CD4-positive, alpha-beta T cell treated with Interleukin-2 at 100 ng/mL for 4 hours (primary cell): ENCODE measurements at places on chromosomes 13 and 19.

- no peak for DNase-seq
Observed at GRCh38 chr19:10831987-10832938, 3.7 kb downstream of the TMED1 start.

GRCh38 chr13:52600666-52601065 is 41.6 kb upstream of the HNRNPA1L2 start:
- DNase-seq: no peak

DNA sequence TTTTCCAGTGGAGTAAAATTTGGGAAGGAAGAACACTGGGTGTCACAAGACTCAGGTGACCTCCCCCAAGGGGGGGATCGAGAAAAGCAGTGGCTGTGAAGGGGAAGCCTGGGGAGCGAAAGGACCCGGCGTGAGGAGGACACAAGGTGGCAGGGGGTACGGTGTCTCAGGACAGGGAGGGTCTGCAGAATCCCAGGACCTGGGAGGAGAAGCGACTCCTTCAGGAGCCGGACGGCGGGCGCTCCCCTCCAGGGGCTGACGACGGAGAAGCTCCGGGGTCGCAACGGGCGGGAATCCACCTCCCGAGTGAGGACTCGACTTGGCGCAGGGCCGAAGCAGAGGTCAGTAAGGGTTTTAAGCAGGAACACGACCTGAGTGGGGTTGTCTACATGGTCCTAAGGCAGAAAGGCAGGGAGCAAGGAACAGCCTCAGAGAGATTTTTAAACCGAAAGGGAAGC is 529 bp downstream of the ZNF836 start:
- no peak for DNase-seq

DNA sequence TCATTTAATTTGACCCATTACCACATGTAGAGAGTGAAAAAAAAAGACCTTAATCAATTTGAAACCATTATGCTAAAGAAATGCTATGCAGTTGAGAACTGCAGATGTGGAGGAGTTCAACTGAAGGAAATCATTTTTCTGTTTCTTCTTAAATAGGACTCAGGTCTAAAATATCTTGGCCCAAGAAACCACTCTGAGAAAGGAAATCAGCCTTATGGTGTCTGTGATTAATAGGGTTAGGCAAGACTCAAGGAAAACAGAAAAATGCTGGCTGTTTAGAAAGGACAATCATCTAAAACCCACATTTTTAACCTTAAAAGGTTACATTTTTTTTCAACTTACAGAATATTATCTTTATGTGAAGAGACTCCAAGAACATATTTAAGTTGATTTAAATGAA is 1.9 kb upstream of the SLITRK1 start:
- no peak for DNase-seq
